ENCODE measurements at places on chromosomes 2 and 18. TPM values are rescaled to one million over a fixed set of nuclear protein-coding genes. Genes with fewer than 3 reads are reported as not detected.

DNA sequence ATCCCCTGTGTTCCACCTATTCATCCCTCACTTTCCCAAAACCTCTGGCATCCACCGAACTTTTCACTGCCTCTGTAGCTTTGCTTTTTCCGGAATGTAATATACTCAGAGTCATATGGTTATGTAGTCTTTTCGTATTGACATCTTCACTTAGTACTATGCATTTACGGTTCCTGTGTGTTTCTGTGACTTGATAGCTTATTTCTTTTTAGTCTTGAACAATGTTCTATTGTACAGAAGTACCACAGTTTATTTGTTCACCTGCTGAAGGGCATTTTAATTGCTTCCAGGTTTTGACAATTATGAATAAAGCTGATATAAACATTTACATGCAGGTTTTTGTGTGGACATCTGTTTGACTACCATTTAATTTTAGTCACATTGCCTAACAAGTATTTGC lies 154.7 kb upstream of the DOK6 start:
- DNase-seq, result no peak
- no peaks in the 10 kb centered on the region for H3K27me3 ChIP-seq
- no peaks in the 10 kb centered on the region for H3K36me3 ChIP-seq
- no peaks in the 10 kb centered on the region for H3K4me1 ChIP-seq

- no peak for DNase-seq
- no peak overlapping the region for H3K27ac ChIP-seq
- no peak overlapping the region for H3K4me3 ChIP-seq
- H3K36me3 ChIP-seq, result peaks cover 3% of the 10 kb centered on the region
Measured at GRCh38 chr2:75459565-75460310, 101.0 kb downstream of the EVA1A start.

GRCh38 chr2:187206071-187206470 lies 242.0 kb downstream of the CALCRL start:
- H3K27me3 ChIP-seq, result peaks cover 3% of the 10 kb centered on the region
- no peak overlapping the region for H3K27ac ChIP-seq
- no peak for DNase-seq
- H3K4me1 ChIP-seq, result no peaks in the 10 kb centered on the region

DNA sequence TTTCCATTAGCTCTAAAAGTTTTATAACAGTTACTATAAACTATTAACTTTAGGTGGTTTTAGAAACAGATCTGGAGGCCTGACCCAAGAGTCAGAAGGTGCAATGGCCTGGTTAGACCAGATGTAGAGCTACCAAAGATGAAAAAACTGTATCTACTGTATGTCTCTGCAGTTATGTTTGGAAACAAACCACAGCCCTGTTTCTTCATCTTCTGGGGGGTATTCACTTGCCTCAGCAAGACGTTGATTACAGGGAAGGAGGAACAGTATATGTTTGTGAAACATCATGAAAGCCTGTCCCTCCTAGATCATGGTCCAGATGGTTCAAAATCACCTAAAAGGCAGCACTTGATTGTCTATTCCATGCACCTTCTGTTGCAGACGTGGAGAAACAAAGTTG lies 220.2 kb downstream of the SUCLG1 start:
- no peaks in the 10 kb centered on the region for H3K4me1 ChIP-seq
- no peak for DNase-seq
- peaks cover 3% of the 10 kb centered on the region for H3K27me3 ChIP-seq
- H3K27ac ChIP-seq, result no peak overlapping the region

Gene DHRS9
- not detected for polyA plus RNA-seq

Gene DOK6
- 0.06 TPM for polyA plus RNA-seq

Gene CYRIA
- polyA plus RNA-seq, result 5.6 TPM

Gene FAM110C
- not detected for polyA plus RNA-seq

Gene DTNB
- polyA plus RNA-seq, result 18.4 TPM

Gene PAPOLG
- 10.1 TPM for polyA plus RNA-seq
